ENCODE measurements at places on chromosomes 1 and 21. TPM values are rescaled to one million over a fixed set of nuclear protein-coding genes. Genes with fewer than 3 reads are reported as not detected.

The OR2W3 gene
- 0.20 TPM for polyA plus RNA-seq

The MSH4 gene
- polyA plus RNA-seq, result 0.27 TPM

The RAP1A gene
- polyA plus RNA-seq, result 45.4 TPM

The GJA8 gene
- polyA plus RNA-seq, result not detected

The CFHR3 gene
- polyA plus RNA-seq, result 3.0 TPM

The DCDC2B gene
- not detected for polyA plus RNA-seq

The TTC13 gene
- 10.6 TPM for polyA plus RNA-seq

The C1orf141 gene
- polyA plus RNA-seq, result not detected

The SPRR2E gene
- 0.54 TPM for polyA plus RNA-seq

The ATP8B2 gene
- 9.9 TPM for polyA plus RNA-seq

The BACE2 gene
- polyA plus RNA-seq, result 6.6 TPM

The CYP4X1 gene
- polyA plus RNA-seq, result 2.0 TPM

The C4BPA gene
- polyA plus RNA-seq, result 0.38 TPM

The NCF2 gene
- 13.6 TPM for polyA plus RNA-seq

The GPR89B gene
- 12.5 TPM for polyA plus RNA-seq

The CFAP141 gene
- not detected for polyA plus RNA-seq

The USF1 gene
- 48.0 TPM for polyA plus RNA-seq

The LCE2A gene
- not detected for polyA plus RNA-seq

The KCNC4 gene
- 4.2 TPM for polyA plus RNA-seq

The AK5 gene
- 2.3 TPM for polyA plus RNA-seq

The COL16A1 gene
- polyA plus RNA-seq, result 6.1 TPM

The NOTCH2 gene
- polyA plus RNA-seq, result 5.4 TPM

The ABCA4 gene
- polyA plus RNA-seq, result 0.40 TPM

The FLG2 gene
- not detected for polyA plus RNA-seq

The TINAGL1 gene
- 146 TPM for polyA plus RNA-seq

The GSTM5 gene
- 10.5 TPM for polyA plus RNA-seq

The MX2 gene
- 10.4 TPM for polyA plus RNA-seq

The ZBTB8B gene
- polyA plus RNA-seq, result 0.09 TPM

The RAB7B gene
- polyA plus RNA-seq, result 0.88 TPM

The RGS1 gene
- 6.0 TPM for polyA plus RNA-seq

The RNU1-1 gene
- polyA plus RNA-seq, result not detected

The IGSF21 gene
- polyA plus RNA-seq, result 4.3 TPM

The PIGP gene
- polyA plus RNA-seq, result 33.9 TPM

The CC2D1B gene
- 43.0 TPM for polyA plus RNA-seq

The FCRL1 gene
- 0.03 TPM for polyA plus RNA-seq

The SYT2 gene
- polyA plus RNA-seq, result 1.4 TPM

The MROH7 gene
- polyA plus RNA-seq, result 0.62 TPM

The SLC1A7 gene
- 0.30 TPM for polyA plus RNA-seq

Measured in adrenal gland (tissue), 19 donors.